Transverse colon (tissue), 4 donors: ENCODE measurements at places on chromosomes 4 and X.

GRCh38 chrX:109441266-109441665 is 40.6 kb downstream of the GUCY2F start:
- no peaks in the 10 kb centered on the region for H3K27me3 ChIP-seq
- no peaks in the 10 kb centered on the region for H3K4me1 ChIP-seq
- H3K36me3 ChIP-seq = no peaks in the 10 kb centered on the region

- no peaks in the 10 kb centered on the region for H3K36me3 ChIP-seq
- H3K4me3 ChIP-seq = no peak overlapping the region
- no peaks in the 10 kb centered on the region for H3K27me3 ChIP-seq
- no peak for DNase-seq
These were observed 62.8 kb downstream of the FAM9B start for GRCh38 chrX:8971116-8971515.

DNA sequence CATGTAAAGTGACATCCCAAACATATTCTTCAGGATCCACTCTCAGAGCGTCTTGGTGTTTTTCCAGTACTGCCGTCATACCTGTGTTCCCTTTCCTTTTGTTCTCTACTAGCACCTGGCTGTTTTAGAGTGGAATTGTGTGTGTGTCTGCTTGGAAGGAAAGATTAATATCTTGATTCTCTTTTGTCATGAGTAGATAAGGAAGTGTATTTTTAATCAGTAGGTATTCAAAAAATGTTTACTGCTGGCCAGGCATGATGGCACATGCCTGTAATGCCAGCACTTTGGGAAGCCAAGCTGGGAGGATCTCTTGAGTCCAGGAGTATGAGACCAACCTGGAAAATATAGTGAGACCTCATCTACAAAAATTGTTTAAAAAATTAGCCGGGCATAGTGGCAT is 198.8 kb downstream of the CBR4 start:
- no peaks in the 10 kb centered on the region for H3K27me3 ChIP-seq
- H3K4me3 ChIP-seq = no peak overlapping the region
- H3K36me3 ChIP-seq = no peaks in the 10 kb centered on the region
- peak overlapping the region; percentile 81 for H3K27ac ChIP-seq

DNA sequence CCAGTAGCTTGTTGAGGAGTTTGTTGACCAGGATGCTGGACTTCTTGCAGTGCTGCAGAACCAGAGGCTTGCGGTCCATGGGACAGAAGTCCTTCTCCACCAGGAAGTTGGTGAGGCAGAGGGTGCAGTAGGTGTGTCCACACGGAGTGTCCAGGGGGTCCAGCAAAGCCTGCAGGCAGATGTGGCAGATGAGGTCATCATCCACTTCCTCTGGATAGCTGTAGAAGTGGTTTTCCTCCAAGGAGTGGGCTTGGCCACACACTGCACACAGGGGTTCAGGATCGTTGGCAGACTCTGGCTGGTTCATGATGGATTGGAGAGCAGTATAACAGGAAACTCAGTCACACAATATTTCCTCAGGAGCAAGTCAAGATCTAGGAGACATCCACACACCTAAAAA is 17.6 kb downstream of the LNX1 start:
- no peak overlapping the region for H3K27ac ChIP-seq
- H3K4me1 ChIP-seq = peaks cover 14% of the 10 kb centered on the region
- no peak for DNase-seq
- no peaks in the 10 kb centered on the region for H3K36me3 ChIP-seq

DNA sequence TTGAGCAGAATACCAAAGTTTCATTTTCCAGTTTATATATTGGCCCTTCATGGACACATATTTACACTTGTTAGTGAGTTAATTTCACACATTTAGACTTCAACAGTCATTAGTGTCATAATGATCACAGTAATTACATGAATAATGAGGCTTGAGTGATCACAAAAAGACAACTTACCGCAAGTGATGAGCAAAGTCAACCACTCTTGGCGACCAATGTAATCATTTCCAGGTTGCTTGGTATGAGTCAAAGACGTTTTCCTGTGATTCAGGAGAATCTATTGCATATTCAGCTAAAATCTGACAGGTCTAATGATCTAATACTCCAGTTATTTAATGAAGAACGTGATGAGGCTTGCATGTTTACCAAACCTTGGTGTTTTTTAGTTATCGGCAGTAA is 407.9 kb upstream of the TENM3 start:
- H3K27ac ChIP-seq = no peak overlapping the region
- DNase-seq = no peak
- H3K4me3 ChIP-seq = no peak overlapping the region
